Testis (tissue), 5 donors: ENCODE measurements at places on chromosomes 2 and 18. TPM values are rescaled to one million over a fixed set of nuclear protein-coding genes. Genes with fewer than 3 reads are reported as not detected.

Gene FOXD4L1
- total RNA-seq = 0.19 TPM

GRCh38 chr2:64859312-64860212 lies 129.6 kb upstream of the SLC1A4 start:
- peak; percentile 93 for DNase-seq

Gene NCKAP5
- 6.3 TPM for total RNA-seq

Gene MITD1
- total RNA-seq = 24.7 TPM

- no peak for DNase-seq
Measured at GRCh38 chr2:10478298-10478625, 30.1 kb upstream of the ODC1 start.

Gene UPP2
- 0.16 TPM for total RNA-seq

Gene CLEC4F
- total RNA-seq = 0.79 TPM
